ENCODE measurements at places on chromosomes 5 and 9.

GRCh38 chr9:123999661-124000060 is 11.9 kb upstream of the LHX2 start:
- no peak for DNase-seq

GRCh38 chr5:97929383-97929782 is 746.3 kb upstream of the RIOK2 start:
- DNase-seq: no peak

GRCh38 chr5:126512451-126512850 is 82.6 kb downstream of the ALDH7A1 start:
- DNase-seq: no peak

DNA sequence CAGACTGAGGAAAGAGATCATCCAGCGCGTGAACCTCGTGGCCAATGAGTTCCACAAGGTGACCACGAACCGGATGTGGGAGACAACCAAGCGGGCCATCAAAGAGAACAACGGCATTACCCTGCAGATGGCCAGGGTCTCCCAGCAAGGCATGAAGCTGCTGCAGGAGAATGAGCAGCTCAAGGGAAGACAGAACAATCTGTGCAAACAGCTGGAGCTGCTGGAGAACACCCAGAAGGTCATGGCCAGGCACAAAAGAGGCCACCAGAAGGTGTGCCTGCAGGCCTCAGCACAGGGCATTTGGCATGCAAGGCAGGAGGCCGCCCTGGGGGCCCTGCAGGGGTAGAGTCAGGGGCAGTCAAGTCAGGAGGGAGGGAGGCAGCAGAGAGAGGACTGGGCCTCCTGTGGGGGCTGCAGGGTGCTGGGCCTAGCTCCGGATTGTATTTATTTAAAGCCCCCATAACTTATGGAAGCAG is 4.2 kb downstream of the PTRH1 start:
- DNase-seq: no peak

DNA sequence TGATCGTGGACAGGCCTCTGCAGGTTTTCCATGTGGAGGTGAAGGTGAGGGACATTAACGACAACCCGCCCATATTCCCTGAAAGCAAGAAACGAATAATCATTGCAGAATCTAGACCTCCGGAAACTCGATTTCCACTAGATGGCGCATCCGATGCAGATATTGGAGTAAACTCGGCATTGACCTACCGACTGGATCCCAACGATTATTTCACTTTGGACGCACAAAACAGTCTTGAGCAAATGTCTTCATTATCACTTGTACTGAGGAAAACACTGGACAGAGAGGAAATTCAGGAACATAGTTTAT is 621 bp downstream of the PCDHA13 start:
- DNase-seq: no peak

DNA sequence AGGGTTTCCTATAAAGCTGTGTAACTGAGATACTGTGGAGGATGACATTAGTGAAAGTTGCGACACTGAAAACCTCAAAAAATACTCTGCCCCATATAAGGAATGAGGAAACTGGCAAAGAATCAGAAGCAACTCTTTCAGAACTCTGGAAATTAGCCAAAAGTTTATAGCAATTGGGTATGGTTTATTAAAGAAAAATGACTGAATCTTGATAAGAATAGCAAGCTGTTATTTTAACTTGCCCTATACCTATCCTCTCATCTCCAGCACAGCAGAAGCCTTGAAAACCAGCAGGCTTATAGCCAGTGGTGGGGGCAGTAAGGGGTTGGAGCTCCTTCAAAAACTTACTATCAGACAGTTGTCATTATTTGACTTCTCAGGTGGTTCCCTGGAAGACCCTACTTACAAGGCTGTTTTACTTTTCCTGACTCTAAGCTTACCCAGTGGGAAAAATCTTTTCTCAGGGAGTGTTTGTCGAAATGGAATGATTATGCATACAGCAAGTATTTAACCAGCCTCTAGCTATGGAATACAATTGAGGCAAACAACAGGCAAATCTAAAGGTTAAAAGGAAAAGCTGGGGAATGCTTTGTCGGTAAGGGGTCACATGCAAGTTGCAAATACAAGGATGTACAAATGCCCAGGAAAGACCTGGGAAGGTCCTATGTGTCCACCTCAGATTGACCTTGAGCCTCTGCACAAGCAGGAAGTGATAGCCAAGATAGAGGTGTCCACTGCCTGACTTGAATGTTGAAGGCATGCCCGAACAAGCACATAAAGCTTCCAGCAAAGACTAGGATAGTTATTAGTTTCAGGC is 21.0 kb upstream of the FAM151B start:
- DNase-seq: no peak

- DNase-seq: no peak
Measured at GRCh38 chr5:156354571-156354970, 27.6 kb downstream of the SGCD start.

DNA sequence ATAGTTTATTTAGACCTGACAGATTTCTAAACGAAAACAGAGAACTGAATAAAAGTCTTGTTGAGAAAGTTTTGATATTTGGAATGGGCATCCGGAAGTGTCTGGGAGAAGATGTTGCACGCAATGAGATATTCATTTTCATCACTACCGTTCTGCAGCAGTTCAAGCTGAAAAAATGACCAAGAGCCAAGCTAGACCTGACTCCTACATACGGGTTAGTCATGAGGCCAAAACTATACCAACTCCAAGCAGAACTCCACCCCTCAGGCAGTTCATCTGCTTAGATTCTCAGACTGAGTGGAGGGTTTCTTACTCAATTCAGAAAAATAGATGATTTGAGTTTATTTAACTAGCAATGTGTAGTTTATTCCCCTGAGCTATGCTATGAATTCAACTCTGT is 95.4 kb upstream of the ANXA1 start:
- DNase-seq: no peak

DNA sequence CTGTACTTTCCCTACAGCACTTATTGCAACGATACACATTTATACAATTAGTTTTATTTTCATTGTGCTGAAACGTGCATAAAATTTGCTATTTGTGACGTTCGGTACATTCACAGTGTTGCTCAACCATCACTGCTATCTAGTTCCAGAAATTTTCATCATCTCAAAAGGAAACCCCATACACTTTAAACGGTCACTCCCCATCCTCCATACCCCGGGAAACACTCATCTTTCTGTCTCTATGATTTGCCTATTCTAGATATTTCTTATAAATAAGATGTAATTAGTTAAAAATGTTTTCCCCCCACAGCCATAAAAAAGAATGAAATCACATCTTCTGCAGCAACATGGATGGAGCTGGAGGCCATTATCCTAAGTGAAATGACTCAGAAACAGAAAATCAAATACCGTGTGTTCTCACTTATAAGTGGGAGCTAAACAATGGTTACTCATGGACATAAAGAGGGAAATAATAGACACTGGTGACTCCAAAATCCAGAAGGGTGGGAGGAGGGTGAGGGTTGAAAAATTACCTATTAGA is 40.2 kb upstream of the TEX48 start:
- DNase-seq: no peak

DNA sequence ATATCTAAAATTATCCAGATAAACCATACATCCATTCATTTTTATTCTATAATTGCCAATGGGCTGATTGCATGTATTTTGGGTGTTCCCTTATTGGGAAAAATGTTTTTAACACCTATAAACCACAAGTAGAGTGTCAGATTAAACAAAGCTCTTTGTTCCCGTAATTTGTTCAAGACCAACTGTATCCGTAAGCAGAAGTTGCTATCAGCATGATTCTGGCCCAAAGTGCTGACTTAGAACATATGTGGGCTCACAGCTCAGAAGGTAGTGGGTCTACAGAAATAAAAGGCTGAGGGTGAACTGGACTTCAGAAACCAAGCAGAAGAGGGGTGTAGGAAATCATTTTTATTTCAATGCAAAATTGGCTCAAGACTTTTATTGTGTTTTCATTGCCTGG is 23.5 kb upstream of the IL7R start:
- no peak for DNase-seq

- DNase-seq: no peak
Measured at GRCh38 chr9:113876151-113876992, at the start of gene ZNF618. Gene ZNF618 (plus strand): TSS chr9:113876309. CDS start chr9:113876381, 72 bp downstream.

DNA sequence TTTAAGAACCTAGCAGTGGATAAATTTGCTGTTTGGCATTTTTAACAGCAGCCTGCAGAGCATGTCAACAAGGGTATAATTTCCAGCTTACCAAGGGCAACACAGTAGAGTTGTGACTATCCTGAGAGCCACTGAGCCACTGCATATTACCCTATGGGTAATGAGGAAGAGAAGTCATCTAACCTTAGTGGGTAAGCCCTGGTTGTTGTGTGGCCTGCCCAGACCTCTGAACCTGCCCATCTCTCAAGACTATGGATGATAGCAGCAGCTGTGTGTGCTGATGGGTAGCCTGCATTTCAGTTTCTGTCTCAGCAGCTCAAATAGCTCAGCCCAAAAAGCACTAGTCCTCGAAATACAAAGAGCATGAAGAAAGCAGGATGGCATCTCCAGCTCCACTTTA is 56.1 kb upstream of the PIP5K1B start:
- no peak for DNase-seq

- no peak for DNase-seq
Measured at GRCh38 chr9:108815156-108815555, 40.6 kb downstream of the ACTL7B start.

DNA sequence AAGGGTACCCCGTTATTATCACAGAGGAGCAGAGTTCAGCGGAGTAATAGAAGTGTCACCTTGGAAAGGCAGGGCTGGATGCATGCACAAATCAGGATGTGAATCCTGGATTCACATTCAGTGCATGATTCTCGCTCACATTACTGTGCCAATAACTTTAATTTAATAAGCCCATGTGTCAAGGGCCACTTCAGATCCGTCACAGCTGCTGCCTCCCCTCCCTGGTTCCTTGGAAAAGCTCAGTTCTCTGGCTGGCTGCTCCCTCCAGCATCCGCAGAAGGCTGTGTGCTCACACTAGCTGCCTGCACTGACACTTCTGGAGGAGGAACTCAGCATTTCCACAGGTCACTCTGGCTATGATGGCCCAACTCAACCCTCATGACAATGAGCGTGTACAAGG is 256.8 kb upstream of the ADAMTS16 start:
- no peak for DNase-seq
